Right renal cortex interstitium (tissue), 3 donors: ENCODE measurements at places on chromosomes 7 and 10. TPM values are rescaled to one million over a fixed set of nuclear protein-coding genes. Genes with fewer than 3 reads are reported as not detected.

Gene GPR15LG
- not detected for polyA plus RNA-seq

GRCh38 chr10:117348236-117348635 is 27.0 kb downstream of the PDZD8 start:
- no peak for DNase-seq

DNA sequence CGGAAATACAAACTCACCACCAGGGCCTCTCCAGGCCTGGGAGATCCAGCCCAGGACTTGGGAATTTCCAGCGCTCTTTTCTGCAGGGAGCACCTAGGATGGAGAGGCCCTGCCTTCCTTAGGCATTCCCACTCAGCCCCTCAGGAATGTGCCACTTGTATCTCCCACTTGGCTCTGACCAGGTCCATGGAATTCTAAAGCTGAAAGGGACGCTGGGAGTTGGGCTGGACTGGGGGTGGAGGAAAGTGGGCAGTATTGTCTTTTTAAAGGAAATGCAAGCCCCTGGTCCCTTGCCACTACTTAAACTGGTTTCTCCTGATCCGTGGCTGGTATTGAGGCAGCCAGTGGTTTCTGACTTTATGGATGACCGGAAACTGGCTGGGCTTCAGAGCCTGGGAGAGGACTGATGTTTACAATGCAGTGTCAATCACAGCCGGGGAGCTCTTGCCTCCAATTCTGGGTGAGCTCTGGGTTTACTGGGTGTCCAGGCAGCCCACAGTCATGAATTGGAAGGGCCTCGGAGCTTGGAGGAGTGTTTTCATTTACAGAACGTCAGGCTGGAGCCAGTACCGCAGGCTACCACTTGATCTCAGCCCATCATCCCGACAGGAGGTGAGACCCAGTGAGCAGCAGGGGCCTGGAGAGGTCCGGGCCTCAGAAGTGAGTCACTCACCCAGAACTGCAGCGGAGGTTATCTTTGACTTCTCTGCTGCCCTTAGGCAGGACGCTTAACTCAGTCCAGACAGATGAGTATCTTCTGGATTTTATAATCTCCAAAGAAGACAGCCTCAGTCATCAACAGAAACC is 27.3 kb downstream of the AGAP3 start:
- DNase-seq: no peak

Gene MSMB
- not detected for polyA plus RNA-seq

DNA sequence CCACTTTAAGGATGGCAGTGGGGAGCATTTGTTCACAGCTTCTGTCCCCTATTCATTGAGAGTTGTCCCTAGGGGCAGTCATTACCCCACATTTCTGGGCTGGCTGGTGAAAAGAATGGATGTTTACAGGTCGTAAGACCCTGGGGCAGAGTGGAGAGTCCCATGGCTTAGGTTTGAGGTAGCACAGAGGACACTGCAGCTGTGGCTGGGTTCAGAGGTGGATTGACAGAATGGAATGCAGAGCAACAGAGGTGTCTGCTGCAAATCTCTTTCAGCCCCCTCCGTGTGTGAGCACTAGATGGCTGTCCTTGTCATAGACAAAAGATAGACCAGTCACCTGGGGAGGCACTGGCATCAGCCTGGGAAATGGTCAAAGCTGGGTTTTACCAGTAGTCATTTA is 141.9 kb downstream of the CACNB2 start:
- DNase-seq: no peak

- DNase-seq: no peak
These were observed 643.4 kb downstream of the AUTS2 start for GRCh38 chr7:70241536-70242175.

Gene ARHGAP19
- polyA plus RNA-seq: 33.5 TPM

GRCh38 chr7:83633516-83633915 is 15.4 kb downstream of the SEMA3E start:
- DNase-seq: no peak
